ENCODE measurements at places on chromosomes 4 and X. TPM values are rescaled to one million over a fixed set of nuclear protein-coding genes. Genes with fewer than 3 reads are reported as not detected.

The TREX2 gene
- 0.19 TPM for total RNA-seq

The PHKA2 gene
- total RNA-seq, result 22.3 TPM

The METAP1 gene
- 56.2 TPM for total RNA-seq

The MTTP gene
- 2.0 TPM for total RNA-seq

GRCh38 chrX:3738509-3738908 is 25.1 kb upstream of the PRKX start:
- no peak for DNase-seq

- no peak for DNase-seq
These were observed 46.5 kb upstream of the HPSE start for GRCh38 chr4:83381173-83381572.

- no peak for DNase-seq
These were observed 33.7 kb downstream of the ATP2B3 start for GRCh38 chrX:153551135-153551534.

GRCh38 chr4:168856312-168856711 is 153.7 kb downstream of the CBR4 start:
- no peak for DNase-seq

- DNase-seq, result peak; percentile 76
These were observed 1.4 kb downstream of the NDNF start for GRCh38 chr4:121070696-121071639.

DNA sequence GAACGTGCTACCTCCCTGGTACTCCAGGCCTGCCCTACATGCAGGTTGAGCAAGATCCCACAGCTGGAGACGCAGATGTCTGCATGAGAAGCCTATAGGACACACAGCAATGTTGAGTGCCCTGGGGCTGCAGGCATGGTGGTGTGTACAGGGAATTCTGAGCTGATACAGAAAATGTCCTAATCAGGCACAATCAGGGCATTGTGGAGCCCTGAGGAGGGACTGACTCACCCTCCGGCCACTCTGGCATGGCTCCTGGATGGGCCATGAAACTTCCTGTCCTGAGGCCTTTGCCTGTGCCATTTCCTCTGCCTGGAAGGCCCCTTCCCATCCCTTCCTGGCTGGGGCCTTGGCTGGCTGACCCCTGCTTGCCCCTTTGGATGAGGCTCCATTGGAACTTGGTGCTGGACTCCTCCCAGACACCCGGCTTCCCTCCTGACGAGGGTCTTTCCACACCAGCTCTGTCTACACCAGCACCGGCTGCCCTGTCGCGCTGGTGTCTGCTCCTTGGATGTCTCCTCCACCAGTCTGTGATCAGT is 16.7 kb upstream of the AFAP1 start:
- DNase-seq, result no peak

- peak; percentile 95 for DNase-seq
These were observed at the start of gene TMEM187 for GRCh38 chrX:153972368-153973126. Gene TMEM187, plus strand, starts transcription at chrX:153972754. Its CDS starts 9,309 bp downstream, at chrX:153982063.

- DNase-seq, result no peak
These were observed 328.4 kb downstream of the CAMK2D start for GRCh38 chr4:113433116-113433515.

DNA sequence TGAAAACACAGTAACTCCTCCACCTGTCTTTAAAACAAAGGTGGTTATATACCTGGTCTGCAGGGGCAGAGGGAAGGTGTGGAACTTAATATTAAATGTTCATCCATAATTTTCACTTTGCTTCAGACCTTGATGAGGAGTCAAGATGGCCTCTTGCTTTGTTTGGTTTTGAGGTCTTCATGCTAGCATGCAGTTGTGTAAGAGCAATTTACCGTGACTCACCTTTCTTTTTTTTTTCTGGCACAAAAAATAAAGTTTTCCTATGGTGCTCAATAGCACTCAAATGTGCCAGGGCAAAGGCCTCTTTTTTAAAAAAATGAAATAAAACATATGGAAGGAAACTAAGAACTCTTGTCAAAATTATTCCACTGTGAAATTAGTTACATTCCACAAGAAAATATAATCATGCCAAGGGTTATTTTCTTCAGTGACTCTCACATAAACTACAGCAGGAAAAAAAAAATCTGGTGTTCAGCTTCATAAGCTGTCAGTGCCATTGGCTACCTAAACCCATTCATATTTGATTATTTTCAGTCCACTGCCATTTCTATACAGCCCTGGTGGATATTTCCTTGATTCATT is 128.2 kb downstream of the SLC7A11 start:
- DNase-seq, result no peak

GRCh38 chrX:130012683-130013082 is 30.2 kb downstream of the BCORL1 start:
- DNase-seq, result no peak

GRCh38 chr4:37765741-37766140 is 60.7 kb upstream of the PGM2 start:
- no peak for DNase-seq

GRCh38 chr4:113212613-113213012 is 163.2 kb downstream of the ANK2 start:
- no peak for DNase-seq

GRCh38 chr4:7462509-7462971 is 27.8 kb upstream of the PSAPL1 start:
- no peak for DNase-seq
